HFFc6 (cell line): ENCODE measurements at places on chromosomes 2 and 18. TPM values are rescaled to one million over a fixed set of nuclear protein-coding genes. Genes with fewer than 3 reads are reported as not detected.
A peak's percentile ranks its signal among the peaks of the same experiment; 100 is the strongest.

The SCN3A gene
- total RNA-seq, result 0.03 to 2.2 TPM (median 0.21 TPM) in 3 replicates

GRCh38 chr18:31125878-31126277 lies 23.7 kb upstream of the DSC2 start:
- H3K27me3 ChIP-seq, result no peaks in the 10 kb centered on the region
- H3K4me1 ChIP-seq, result no peaks in the 10 kb centered on the region
- H3K27ac ChIP-seq, result no peak overlapping the region
- H3K36me3 ChIP-seq, result no peaks in the 10 kb centered on the region
- H3K4me3 ChIP-seq, result no peak overlapping the region

DNA sequence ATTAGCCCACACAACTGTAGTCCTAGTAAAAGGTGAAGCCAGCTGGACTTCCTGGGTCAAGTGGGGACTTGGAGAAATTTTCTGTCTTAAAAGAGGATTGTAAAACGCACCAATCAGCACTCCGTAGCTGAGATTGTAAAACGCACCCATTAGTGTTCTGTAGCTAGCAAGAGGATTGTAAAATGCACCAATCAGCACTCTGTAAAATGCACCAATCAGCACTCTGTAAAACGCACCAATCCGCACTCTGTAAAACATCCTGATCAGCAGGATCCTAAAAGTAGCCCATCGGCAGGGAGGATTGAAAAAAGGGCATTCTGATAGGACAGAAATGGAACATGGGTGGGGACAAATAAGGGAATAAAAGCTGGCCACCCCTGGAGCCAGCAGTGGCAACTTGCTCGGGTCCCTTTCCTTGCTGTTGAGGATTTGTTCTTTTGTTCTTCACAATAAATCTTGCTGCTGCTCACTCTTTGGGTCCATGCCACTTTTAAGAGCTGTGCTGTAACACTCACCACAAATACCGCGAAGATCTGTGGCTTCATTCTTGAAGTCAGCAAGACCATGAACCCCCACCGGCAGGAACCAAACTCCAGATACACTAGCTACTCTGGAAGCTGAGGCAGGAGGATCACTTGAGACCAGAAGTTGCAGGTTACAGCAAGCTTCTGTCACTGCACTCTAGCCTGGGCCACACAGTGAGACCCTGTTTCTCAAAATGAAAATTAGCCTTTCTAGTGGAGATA lies 102.6 kb downstream of the HS6ST1 start:
- H3K4me1 ChIP-seq, result no peaks in the 10 kb centered on the region
- DNase-seq, result no peak
- H3K27me3 ChIP-seq, result peaks cover 18% of the 10 kb centered on the region

DNA sequence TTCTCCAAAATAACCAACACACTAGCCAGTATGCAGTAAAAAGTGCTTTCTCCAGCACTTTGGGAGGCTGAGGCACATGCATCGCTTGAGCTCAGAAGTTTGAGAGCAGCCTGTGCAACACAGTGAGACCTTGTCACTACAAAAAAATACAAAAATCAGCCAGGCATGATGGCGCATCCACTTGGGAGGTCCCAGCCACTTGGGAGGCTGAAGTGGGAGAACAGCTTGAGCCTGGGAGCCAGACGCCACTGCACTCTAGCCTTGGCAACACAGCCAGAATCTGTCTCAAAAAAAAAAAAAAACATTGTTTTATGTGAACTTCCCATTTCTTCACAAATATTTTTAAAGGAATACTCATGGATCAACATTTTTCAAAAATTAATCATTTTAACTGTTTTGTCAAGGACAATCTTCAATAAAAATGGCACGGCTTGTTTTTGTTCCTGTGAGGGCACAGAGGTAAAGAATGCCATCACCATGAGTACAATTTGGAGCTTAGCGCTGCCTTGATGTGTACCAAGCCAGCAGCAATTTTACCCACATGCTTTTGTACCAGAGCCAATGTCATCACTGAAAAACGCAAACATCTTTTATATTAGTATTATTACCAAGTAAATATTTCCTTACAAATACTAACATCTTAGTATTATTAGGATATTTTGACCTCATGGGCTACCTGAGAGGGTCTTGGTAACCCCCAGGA lies 26.7 kb downstream of the RAB1A start:
- no peaks in the 10 kb centered on the region for H3K27me3 ChIP-seq
- H3K36me3 ChIP-seq, result peaks cover 12% of the 10 kb centered on the region; the same call in 1 of the 2 replicates
- no peak for DNase-seq
- peaks cover 12% of the 10 kb centered on the region for H3K4me1 ChIP-seq

DNA sequence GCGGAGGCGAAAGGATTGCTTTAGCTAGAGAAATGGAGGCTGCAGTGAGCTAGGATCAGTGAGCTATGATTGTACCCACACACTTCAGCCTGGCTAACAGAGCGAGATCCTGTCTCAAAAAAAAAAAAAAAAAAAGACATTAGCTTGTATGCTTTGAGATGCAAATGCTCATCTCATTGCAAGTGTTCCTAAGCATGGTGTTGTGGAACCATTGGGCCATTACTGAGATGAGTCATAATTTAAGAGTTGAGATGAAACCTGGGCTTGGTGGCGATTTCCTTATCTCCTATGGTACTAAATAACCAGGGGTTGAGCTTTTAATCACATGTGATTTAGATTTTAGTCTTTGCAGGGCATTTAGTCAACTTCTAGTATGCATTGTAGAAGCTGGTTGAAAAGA lies 2.2 kb downstream of the PLEKHA3 start:
- H3K4me1 ChIP-seq, result peaks cover 57% of the 10 kb centered on the region
- H3K27ac ChIP-seq, result no peak overlapping the region
- peaks cover 1% of the 10 kb centered on the region; the same call in 1 of the 2 replicates for H3K27me3 ChIP-seq
- DNase-seq, result no peak

DNA sequence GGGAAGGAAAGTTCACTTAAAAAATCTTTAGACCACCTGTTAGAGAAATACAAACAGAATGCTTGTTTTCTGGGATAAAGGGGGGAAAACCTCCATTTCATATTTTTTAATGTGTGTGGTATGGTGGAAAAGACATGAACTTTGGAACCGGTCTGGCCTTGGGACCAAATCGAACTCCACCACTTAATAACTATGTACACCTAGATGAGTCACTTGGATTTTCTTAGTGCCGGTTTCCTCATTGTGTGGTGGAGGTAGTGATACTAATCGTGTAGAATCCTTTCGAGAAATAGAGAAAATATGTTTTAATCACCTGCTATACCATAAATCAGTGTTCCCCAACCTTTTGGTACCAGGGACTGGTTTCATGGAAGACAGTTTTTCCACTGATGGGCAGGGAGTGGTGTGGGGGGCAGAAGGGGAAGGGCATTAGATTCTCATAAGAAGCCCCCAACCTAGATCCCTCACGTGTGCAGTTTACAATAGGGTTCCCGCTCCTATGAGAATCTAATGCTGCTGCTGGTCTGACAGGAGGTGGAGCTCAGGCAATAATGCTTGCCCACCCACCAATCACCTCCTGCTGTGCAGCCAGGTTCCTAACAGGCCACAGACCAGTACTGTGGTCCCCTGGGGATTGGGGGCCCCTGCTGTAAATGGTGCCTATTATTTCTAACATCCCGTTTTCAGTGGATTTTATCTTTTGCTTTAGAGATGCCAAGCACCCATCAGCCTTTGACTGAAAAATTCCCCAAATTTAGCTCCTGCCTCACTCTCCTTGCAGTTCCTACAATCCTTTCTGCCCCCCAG lies 308.8 kb downstream of the PRKCE start:
- H3K27me3 ChIP-seq, result no peaks in the 10 kb centered on the region
- no peak for DNase-seq
- H3K36me3 ChIP-seq, result no peaks in the 10 kb centered on the region; the same call in 1 of the 2 replicates
- H3K4me3 ChIP-seq, result no peak overlapping the region
- H3K4me1 ChIP-seq, result peaks cover 44% of the 10 kb centered on the region

The MAP3K19 gene
- not detected in 3 replicates for total RNA-seq

- H3K4me3 ChIP-seq, result peak overlapping the region; percentile 76
- peaks cover 2% of the 10 kb centered on the region for H3K27me3 ChIP-seq
- peak overlapping the region; percentile 57; the same call in 1 of the 2 replicates for H3K27ac ChIP-seq
These were observed 16.3 kb upstream of the RMND5A start for GRCh38 chr2:86703704-86704361.

The SLC19A3 gene
- not detected in 3 replicates for total RNA-seq

- no peak overlapping the region for H3K4me3 ChIP-seq
- DNase-seq, result no peak
- H3K36me3 ChIP-seq, result no peaks in the 10 kb centered on the region
- no peaks in the 10 kb centered on the region for H3K27me3 ChIP-seq
- H3K4me1 ChIP-seq, result peaks cover 32% of the 10 kb centered on the region; the same call in 1 of the 2 replicates
These were observed 665.2 kb upstream of the NRXN1 start for GRCh38 chr2:51697095-51697494.

The AQP12A gene
- total RNA-seq, result not detected in 3 replicates

The MBP gene
- total RNA-seq, result 0.12 to 0.42 TPM (median 0.33 TPM) in 3 replicates

The RMC1 gene
- total RNA-seq, result 17.0 to 20.3 TPM (median 19.4 TPM) in 3 replicates

The VWA3B gene
- total RNA-seq, result not detected in 3 replicates

DNA sequence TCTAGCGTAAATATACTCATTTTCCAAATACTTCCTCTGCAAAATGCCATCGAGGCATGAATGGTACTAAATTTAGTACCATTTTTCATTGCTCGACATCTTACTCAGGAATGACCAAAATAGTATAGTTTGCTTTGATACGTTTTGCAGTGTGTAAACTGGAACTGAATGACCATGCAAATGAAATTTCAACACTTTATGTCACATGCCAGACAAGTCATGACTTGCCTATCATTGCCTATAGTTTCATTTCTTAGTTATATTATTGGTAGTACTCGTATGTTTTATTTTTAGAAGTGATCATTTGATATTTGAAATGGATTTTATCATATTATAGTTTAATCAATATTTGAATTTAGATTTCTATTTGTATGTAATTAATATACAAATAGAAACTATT lies 9.1 kb downstream of the MSTN start:
- no peak overlapping the region for H3K27ac ChIP-seq
- DNase-seq, result no peak
- H3K4me3 ChIP-seq, result no peak overlapping the region
- H3K27me3 ChIP-seq, result no peaks in the 10 kb centered on the region
- H3K36me3 ChIP-seq, result no peaks in the 10 kb centered on the region

- H3K4me1 ChIP-seq, result peaks cover 13% of the 10 kb centered on the region
- no peak for DNase-seq
- no peaks in the 10 kb centered on the region for H3K36me3 ChIP-seq
- peaks cover 27% of the 10 kb centered on the region for H3K27me3 ChIP-seq
- no peak overlapping the region for H3K27ac ChIP-seq
- no peak overlapping the region for H3K4me3 ChIP-seq
These were observed 8.1 kb downstream of the LDLRAD4 start for GRCh38 chr18:13226533-13227144.

The ANKZF1 gene
- 12.1 to 18.4 TPM (median 17.5 TPM) in 3 replicates for total RNA-seq

DNA sequence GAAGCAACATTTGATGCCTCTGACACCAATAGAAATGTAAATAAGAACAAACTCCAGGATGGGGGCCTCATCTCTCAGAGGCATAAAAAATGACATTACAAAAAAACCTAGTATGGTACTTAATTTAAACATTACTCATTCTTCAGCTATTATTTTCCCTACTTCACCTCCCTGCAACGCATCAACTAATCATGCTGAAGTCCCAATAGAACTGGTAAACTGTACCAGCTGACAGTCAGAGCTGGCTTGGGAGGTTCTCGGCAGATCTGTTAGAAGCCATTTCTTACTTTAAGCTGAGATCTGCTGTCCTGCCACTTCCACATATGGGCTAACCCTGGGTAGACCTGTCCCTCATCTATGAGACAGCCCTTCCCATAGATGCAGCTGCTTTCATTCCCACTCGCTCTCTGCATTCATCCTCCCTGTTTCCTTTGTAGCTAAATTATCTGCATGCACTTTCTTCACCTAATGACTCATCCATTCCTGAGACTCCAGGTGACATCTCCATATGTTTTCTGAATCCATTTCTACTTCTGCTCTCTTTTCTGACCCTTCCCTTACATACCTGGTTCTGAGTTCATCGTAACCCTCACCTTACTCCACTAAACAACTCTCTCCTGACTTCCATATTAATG lies 108.1 kb downstream of the AOX1 start:
- H3K27ac ChIP-seq, result no peak overlapping the region
- peaks cover 7% of the 10 kb centered on the region; the same call in 1 of the 2 replicates for H3K4me1 ChIP-seq
- H3K36me3 ChIP-seq, result no peaks in the 10 kb centered on the region

The EFHD1 gene
- total RNA-seq, result 1.7 to 3.4 TPM (median 2.9 TPM) in 3 replicates

DNA sequence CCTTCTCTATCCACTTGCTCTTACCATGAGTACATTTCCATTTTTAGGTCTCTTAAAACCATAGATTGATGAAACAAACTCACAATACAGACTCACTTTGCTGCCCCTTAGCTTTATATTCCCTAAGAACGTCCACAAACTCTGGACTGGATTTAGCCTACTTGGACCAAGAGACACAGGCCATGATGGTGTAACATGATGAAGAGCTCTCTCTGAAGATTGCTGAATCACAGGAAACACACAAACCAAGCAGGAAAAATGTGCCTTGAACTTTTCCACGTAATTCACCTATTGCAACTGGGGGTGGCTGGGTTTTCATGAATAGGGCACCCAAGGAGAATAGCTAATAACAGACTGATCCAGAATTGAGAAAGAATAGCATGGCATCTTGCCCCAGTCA lies 201.7 kb upstream of the RBBP8 start:
- H3K36me3 ChIP-seq, result no peaks in the 10 kb centered on the region
- peaks cover 19% of the 10 kb centered on the region for H3K27me3 ChIP-seq
- no peaks in the 10 kb centered on the region for H3K4me1 ChIP-seq
- no peak overlapping the region for H3K27ac ChIP-seq
- no peak overlapping the region for H3K4me3 ChIP-seq

DNA sequence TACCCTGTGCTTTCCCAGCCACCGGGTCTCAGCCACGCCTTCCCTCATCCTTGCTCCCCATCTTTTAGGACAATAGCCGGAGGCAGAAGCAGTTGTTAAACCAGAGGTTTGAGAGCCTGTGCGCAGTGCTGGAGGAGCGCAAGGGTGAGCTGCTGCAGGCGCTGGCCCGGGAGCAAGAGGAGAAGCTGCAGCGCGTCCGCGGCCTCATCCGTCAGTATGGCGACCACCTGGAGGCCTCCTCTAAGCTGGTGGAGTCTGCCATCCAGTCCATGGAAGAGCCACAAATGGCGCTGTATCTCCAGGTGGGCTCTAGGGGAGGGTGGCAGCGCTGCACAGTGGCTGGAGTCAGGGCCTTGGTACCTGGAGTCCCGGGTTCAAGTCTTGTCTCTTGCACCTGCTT lies 2.7 kb downstream of the UCN start:
- peaks cover 20% of the 10 kb centered on the region for H3K27me3 ChIP-seq
- H3K4me3 ChIP-seq, result no peak overlapping the region
- no peaks in the 10 kb centered on the region for H3K4me1 ChIP-seq
- no peak for DNase-seq
- H3K27ac ChIP-seq, result no peak overlapping the region
- H3K36me3 ChIP-seq, result peaks cover 14% of the 10 kb centered on the region

DNA sequence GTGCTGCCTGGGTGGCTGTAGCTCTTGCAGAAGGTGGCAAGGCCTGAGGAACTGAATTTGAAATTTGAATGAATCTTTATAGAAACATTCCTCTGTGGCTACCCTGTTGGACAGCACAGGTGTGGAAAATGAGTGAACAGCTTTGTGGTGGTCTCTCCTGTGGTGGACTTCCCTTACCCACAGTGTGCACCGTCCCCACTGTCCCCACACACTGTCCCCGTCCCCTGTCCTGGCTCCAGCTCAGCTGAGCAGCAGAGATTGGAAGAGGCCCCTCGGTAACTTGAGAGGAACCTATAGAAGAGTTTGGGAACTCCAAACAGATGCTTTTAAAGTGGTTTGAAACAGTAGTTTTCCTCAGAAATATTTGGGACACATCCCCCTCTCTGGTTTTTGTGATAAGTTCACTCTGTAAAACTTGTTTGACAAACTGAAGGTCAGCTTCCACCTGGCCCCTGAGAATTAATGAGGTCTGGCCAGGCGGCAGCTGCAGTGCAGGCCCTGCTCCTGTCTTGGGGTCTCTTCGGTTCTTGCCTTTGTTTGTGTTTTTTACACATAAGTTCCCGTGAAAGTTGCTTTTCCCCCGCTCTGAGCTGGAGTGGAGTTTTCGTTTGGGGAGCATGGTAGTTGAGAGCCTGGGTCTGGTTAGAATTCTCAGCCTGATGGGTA lies 63.2 kb downstream of the ASAP2 start:
- DNase-seq, result no peak
- peaks cover 43% of the 10 kb centered on the region for H3K4me1 ChIP-seq
- no peaks in the 10 kb centered on the region for H3K27me3 ChIP-seq
- H3K4me3 ChIP-seq, result no peak overlapping the region
- peaks cover 39% of the 10 kb centered on the region for H3K36me3 ChIP-seq
